ENCODE measurements at places on chromosomes 5 and 9. TPM values are rescaled to one million over a fixed set of nuclear protein-coding genes. Genes with fewer than 3 reads are reported as not detected.
A peak's percentile ranks its signal among the peaks of the same experiment; 100 is the strongest.

Gene ZFP2
- total RNA-seq: 5.0 TPM

- DNase-seq: no peak
Measured at GRCh38 chr9:104108315-104108714, 14.2 kb downstream of the SMC2 start.

GRCh38 chr5:15255576-15255975, 244.4 kb upstream of the FBXL7 start:
- DNase-seq: no peak

DNA sequence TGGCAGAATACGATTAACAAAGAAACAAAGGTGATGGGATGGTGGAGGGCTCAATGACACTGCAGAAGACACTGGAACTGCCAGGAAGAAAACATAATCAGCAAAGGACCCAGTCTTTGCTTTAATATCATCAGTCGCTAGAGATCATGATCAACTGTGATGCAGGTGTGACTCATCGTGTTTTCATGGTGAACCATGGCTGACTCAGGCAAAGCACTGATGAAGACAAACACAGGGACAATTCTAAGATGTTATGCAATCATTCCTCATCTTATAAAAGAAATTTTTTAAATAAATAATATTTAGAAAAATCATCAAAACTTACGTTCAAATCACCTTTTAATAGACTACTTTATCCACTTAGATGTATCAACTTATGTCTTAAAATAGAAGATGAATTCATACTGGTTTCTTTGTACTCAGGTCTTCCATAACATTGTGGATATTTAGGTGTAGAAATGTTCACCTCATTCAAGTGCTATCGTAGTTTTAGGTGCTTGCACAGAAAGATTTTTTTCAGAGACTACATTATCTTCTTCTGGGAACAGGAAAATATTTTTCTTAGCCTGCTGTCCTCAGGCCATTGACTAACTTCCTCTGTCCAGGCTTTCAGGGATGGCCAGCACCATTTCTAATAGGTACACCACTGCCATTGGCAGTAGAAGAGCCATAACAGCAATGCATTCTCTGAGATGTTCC, 673.4 kb upstream of the MEF2C start:
- DNase-seq: no peak

Gene PLAC8L1
- not detected for total RNA-seq

Gene ADGRD2
- not detected for total RNA-seq

Gene SOX30
- not detected for total RNA-seq

GRCh38 chr9:89173072-89173471, 5.5 kb downstream of the SHC3 start:
- DNase-seq: no peak

Gene DDX4
- not detected for total RNA-seq

- DNase-seq: no peak
Measured at GRCh38 chr5:60836131-60836530, 7.9 kb downstream of the ELOVL7 start.

DNA sequence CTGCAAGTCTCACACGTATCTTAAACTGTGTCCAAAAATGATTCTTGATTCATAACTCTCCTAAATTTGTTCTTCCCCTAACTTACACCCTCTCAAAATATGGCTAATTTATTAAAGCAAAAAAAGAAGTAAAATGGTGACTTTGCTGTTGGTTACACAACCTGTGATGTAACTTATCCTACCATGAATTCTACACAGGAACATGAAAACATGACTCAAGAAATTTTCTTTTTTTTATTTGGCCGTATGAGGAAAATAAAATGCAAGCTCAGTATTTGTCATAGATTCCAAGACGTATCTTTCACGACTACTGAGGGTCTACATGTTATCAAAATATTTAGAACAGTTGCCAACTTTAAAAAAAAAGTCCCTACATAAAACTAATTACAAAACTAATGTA, 9.2 kb downstream of the LIFR start:
- DNase-seq: no peak

DNA sequence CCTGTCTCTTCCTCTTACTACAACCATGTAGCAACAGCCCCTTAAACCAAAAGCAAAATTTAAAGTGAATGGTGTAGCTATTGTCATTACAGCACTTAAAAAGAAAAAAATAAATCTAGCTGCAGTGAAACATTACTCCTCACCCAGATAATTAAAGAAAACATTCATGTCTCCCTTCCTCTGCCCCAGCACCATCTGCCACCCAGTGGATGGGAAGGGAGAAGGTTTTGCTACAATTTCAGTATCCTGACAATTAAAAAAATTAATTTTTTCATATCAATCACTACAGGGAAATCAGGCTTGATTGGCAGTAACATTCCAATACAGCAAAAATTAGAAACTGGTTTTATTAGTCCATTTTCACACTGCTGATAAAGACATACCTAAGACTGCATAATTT, 147.4 kb upstream of the PUM3 start:
- DNase-seq: no peak

Gene SPATA9
- not detected for total RNA-seq

- no peak for DNase-seq
Measured at GRCh38 chr5:168989731-168990505, 311.0 kb downstream of the SLIT3 start.

- peak; percentile 39 for DNase-seq
Measured at GRCh38 chr9:71634752-71635151, 133.6 kb downstream of the CEMIP2 start.

GRCh38 chr5:90902651-90903386, 344.2 kb downstream of the ADGRV1 start:
- DNase-seq: no peak

Gene ACER2
- 5.2 TPM for total RNA-seq

GRCh38 chr5:142013734-142014521, 1.1 kb upstream of the GNPDA1 start:
- DNase-seq: peak; percentile 68

- DNase-seq: no peak
Measured at GRCh38 chr9:8633784-8634183, 834.2 kb upstream of the DMAC1 start.

- no peak for DNase-seq
Measured at GRCh38 chr5:1262381-1262780, 32.5 kb downstream of the TERT start.
